ENCODE measurements at places on chromosomes 2 and 18. TPM values are rescaled to one million over a fixed set of nuclear protein-coding genes. Genes with fewer than 3 reads are reported as not detected.

GRCh38 chr2:173659509-173659908, 304.8 kb downstream of the CDCA7 start:
- no peaks in the 10 kb centered on the region for H3K4me1 ChIP-seq
- H3K27me3 ChIP-seq, result no peaks in the 10 kb centered on the region
- no peaks in the 10 kb centered on the region for H3K36me3 ChIP-seq
- H3K4me3 ChIP-seq, result no peak overlapping the region

- DNase-seq, result no peak
- no peak overlapping the region for H3K4me3 ChIP-seq
- H3K36me3 ChIP-seq, result no peaks in the 10 kb centered on the region
- H3K27me3 ChIP-seq, result no peaks in the 10 kb centered on the region
- peak overlapping the region; percentile 34 for H3K27ac ChIP-seq
Measured at GRCh38 chr2:219171231-219171651, 1.4 kb upstream of the SLC23A3 start.

DNA sequence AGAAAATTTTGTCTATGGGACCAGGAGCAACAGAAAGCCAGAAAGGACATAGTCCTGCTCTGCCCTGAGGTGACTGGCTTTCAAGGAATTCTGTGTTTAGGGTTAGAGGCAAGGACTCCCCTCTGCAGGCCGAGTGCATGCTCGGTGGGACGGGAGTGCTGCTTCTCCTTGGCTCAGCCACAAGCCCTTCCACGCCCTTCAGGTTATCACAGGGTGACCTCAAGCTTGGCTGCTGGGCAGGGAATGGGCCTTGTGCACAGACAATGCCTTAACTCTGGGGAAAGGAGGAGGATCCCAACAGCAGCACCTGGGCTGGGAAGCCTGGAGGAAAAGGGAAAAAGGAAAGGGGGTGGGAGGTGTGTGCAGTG, 32.8 kb downstream of the FAM178B start:
- H3K4me1 ChIP-seq, result peaks cover 47% of the 10 kb centered on the region
- H3K27ac ChIP-seq, result peak overlapping the region; percentile 59
- no peaks in the 10 kb centered on the region for H3K36me3 ChIP-seq
- DNase-seq, result no peak
- H3K4me3 ChIP-seq, result no peak overlapping the region

DNA sequence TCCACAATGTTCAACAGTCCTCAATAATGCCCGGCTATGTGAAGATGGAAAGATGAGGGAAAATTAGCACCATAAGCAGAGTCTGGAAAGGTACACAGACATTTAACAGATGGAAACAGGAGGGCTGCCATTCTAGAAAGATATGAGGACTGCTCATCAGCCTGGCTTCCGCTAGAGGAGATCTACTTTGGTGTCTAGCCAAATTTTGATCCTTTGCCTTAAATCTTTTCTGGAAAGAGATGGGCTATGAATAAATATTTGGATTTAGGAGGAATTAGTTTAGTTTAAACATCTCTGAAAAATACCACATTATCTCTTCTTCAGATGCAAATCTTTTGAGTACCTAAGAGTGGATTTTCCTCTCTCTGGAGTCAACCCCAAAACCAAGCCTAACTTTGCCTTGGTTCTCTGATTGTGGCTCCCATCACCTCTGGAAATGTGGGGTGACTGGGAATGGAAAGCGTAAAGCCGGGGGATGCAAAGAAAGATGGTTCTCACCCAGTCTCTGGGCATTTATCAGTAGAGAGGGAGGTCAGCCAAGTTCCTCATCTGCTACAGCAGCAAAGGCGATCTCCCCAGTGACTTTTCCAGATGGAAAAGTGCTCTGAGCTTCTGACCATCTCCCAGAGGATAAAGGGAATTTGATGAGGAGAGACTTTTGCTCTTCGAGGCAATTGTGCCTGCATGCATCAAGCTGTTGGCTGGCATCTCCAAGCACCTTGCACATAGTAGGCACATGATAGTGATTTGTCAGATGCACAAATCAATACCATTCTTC, 410.6 kb downstream of the ZNF521 start:
- no peak for DNase-seq
- no peak overlapping the region for H3K4me3 ChIP-seq
- H3K4me1 ChIP-seq, result no peaks in the 10 kb centered on the region
- H3K27ac ChIP-seq, result no peak overlapping the region

DNA sequence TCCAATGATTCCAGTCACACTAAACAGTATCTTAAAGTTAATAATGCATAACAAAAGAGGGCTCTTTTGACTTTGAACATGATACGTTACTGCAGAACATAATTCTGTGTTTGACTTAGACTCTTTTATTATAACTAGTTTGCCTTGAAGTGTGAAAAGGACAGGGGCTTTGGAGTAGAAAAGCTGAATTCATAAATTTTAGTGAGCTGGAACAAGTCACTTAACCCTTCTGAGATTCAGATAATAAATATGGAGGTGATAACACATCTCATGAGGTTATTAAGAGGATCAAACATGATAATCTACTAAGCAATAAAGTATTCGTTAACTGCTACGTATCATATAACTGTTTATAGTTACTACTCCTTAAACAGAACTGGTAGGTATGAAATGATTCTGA, 44.7 kb upstream of the FLACC1 start:
- H3K27me3 ChIP-seq, result no peaks in the 10 kb centered on the region
- H3K4me3 ChIP-seq, result no peak overlapping the region
- peak overlapping the region; percentile 84 for H3K27ac ChIP-seq

DNA sequence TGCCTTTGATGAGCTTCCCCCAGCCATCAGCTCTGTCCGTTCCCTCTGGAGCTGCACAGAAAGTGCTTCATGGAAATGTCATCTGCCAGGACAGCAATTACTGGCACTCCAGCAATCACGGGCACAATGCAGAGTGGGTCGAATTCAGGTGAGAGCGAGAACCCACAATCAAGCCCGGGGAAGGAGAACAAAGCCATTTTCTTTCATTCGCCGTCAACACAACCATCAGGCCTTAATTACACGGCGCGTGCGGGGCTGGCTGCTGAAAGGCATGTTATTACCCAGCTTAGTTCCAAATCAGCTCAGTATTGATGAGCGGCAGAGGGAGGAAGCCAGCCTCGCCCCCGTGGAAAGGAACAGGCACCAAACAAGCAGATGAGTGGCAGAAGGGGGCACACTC, 143.9 kb downstream of the MYT1L start:
- H3K27ac ChIP-seq, result no peak overlapping the region
- no peak overlapping the region for H3K4me3 ChIP-seq
- no peaks in the 10 kb centered on the region for H3K27me3 ChIP-seq

DNA sequence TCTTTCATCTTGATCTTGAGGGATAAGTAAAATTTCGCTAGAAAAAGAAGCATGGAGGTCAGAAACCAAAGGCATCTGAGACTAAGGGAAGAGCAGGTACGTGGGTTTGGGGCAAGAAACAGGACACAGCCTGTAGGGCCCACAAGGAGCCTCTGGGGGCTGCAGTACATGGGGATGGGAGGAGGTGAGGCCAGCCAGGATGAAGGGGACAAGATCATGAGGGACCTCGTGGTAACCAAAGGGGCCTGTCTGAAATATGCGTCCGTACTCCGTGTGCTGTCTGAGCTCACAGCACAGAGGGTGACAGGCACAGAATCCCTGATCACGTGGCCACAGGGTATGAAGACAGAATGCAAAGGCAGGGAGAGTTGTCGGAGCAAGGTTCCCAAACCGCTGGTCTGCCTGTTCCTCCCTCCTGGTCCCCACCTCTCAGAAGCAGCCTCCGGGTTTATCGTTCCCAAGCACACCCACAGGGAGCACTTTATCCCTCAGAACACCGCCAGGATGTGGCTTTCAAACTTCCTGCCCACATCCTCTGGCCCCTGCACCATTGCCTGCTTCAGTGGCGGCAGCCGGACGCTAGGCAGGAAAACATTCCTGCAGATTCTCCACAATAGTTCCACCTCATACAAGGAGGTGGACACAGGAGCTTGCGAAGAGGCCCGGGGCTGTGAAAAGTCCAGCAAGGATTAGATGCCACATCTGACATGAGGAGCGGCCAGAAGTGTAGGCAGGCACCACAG, 12.0 kb downstream of the TMEM163 start:
- peak overlapping the region; percentile 20 for H3K27ac ChIP-seq
- H3K4me3 ChIP-seq, result peak overlapping the region; percentile 18
- peaks cover 57% of the 10 kb centered on the region for H3K27me3 ChIP-seq

DNA sequence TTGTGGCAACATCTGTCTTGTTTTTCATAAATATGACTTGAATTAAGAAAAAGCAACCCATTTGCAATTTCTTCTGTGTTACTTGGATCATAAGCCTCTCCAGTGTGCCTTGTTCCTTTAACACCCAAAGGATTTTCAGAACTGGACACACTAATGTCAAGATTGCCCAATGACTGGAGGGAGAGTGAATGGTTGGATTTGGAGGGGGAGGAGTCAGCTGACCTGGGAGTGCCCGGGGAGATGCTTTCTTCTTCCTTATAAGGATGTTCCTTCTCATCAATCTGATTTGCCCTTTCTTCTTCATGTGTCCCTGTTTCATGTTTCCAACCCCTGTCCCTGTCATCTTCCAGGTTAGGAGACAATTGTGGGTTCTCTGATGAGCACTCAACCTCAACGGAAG, 48.8 kb downstream of the ALPK2 start:
- H3K4me3 ChIP-seq, result no peak overlapping the region
- DNase-seq, result no peak
- no peaks in the 10 kb centered on the region for H3K27me3 ChIP-seq
- no peaks in the 10 kb centered on the region for H3K36me3 ChIP-seq

DNA sequence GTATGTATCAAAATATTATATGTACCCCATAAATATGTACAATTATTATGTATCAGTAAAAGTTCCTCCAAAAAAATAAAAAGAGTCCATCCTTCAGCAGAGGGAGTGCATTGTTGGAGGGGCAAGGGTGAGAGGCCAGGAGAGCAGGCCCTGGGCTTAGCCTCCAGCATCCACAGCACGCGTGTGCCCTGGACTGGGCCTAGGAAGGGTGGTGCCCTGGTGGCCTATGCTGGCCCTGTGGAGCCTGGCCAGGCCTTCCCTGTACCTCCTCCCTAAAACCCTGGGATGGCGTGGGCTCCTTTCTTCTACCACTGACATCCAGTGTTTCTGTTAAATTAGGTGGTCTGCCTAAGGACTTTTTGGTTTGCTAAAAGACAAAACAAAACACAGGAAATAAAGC, 93.4 kb downstream of the SH3RF3 start:
- H3K36me3 ChIP-seq, result no peaks in the 10 kb centered on the region
- no peak overlapping the region for H3K27ac ChIP-seq
- no peak for DNase-seq
- peaks cover 13% of the 10 kb centered on the region for H3K4me1 ChIP-seq
- no peak overlapping the region for H3K4me3 ChIP-seq
- H3K27me3 ChIP-seq, result no peaks in the 10 kb centered on the region

GRCh38 chr2:191907545-191907944, 60.7 kb upstream of the CAVIN2 start:
- peak; percentile 15 for DNase-seq
- H3K36me3 ChIP-seq, result no peaks in the 10 kb centered on the region
- peak overlapping the region; percentile 32 for H3K27ac ChIP-seq
- no peak overlapping the region for H3K4me3 ChIP-seq
- no peaks in the 10 kb centered on the region for H3K27me3 ChIP-seq
- no peaks in the 10 kb centered on the region for H3K4me1 ChIP-seq

The NCL gene
- 291 TPM for total RNA-seq

The MYL1 gene
- 3.1 TPM for total RNA-seq

The C2orf49 gene
- total RNA-seq, result 12.2 TPM

The PRR30 gene
- total RNA-seq, result not detected

The FSIP2 gene
- 1.1 TPM for total RNA-seq

The RAD51AP2 gene
- total RNA-seq, result 0.20 TPM

The CEP192 gene
- 27.7 TPM for total RNA-seq
